ENCODE measurements at places on chromosomes 5 and 9. TPM values are rescaled to one million over a fixed set of nuclear protein-coding genes. Genes with fewer than 3 reads are reported as not detected.

- DNase-seq = no peak
Measured at GRCh38 chr5:155485386-155485785, 471.8 kb downstream of the KIF4B start.

GRCh38 chr9:100355561-100355960, 2.8 kb upstream of the TEX10 start:
- no peak for DNase-seq

DNA sequence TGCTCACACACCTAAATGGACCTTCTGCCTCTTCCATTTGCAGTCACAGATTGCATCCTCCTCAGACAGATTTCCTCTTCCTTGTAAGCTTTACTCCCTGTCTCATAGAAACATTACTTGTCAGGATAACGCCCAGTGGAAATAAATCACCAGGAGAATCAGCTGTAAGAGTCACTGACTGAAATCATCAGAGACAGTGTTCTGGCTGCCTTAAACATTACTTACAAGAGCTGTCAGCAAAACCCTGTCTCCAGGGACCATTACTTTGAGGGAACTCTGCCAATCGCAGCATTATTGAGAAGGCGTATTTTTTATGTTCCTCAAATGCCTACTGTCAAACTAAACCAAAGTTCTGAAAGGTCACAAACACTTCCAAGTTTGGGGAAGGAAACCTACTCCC, 5.9 kb downstream of the DPYSL3 start:
- DNase-seq = no peak

DNA sequence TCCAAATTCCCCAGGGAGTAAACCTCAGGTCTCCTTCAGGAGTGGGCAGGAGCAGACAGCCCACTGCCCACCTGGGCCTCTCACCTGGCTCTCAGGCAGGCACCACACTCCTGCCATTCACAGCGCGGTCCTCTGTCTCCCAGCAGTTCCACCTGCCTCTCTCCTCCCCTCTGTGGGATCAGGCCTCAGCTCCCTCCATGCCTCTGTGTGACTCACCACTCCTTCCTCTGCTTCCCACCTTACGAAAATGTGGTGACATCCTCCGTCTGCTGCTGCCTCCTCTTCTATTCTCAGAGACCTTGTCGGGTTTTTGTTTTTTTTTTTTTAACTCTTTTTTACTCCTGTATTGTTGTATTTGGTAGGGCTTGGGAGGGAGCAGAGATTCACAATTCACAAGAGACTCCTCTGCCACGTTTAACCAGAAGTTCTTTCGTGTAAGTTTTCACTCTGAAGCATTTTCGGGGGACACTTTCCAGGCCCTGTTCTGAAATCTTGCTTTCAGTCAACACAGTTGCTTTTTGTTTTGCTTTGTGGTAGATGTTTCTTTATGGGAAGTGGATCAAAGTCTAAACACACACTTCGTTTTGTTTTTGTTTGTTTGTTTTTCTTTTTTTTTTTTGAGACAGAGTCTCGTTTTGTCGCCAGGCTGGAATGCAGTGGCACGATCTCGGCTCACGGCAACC, 21.1 kb upstream of the CDKN2AIPNL start:
- no peak for DNase-seq

Gene ADAMTS2
- total RNA-seq = 5.1 TPM

Gene OLFM1
- 4.0 TPM for total RNA-seq

Gene ACOT12
- total RNA-seq = not detected

GRCh38 chr9:81787747-81788632, 98.6 kb upstream of the TLE1 start:
- no peak for DNase-seq

Gene MAMDC4
- total RNA-seq = 2.2 TPM
